Hematopoietic multipotent progenitor cell treated with erythropoietin and hydrocortisone succinate and interleukin-3 and kit ligand, for 15 days (in vitro differentiated cells): ENCODE measurements at places on chromosomes 4 and X.
A peak's percentile ranks its signal among the peaks of the same experiment; 100 is the strongest.

GRCh38 chr4:2689825-2690700 is 66.1 kb downstream of the TNIP2 start:
- no peak for DNase-seq

DNA sequence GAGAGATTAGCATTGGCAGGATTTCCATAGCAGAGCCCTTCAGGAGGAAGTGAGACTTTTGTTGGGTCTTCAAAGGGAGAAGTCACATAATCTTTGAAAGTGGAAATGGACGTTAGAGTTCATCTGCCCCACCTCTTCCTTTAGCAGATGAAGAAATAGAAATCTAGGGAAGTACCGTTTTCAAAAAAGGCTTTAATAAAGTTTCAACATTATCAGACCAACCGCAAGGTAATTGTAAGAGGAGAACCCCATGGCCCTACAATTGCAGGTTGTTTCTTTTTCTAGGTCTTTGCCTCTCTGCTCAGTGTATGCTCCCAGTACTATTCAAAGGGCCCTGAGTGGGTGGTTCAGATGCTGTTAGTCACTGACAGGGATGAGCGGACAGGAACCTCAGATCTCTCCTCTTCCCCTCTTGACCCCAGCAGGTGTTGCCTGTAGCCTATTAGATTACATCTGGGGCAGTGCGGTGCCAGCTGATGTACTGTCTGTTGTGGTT is 48.6 kb upstream of the AP1S2 start:
- no peak for DNase-seq

GRCh38 chrX:123190096-123190495 is 6.0 kb downstream of the GRIA3 start:
- DNase-seq, result no peak

DNA sequence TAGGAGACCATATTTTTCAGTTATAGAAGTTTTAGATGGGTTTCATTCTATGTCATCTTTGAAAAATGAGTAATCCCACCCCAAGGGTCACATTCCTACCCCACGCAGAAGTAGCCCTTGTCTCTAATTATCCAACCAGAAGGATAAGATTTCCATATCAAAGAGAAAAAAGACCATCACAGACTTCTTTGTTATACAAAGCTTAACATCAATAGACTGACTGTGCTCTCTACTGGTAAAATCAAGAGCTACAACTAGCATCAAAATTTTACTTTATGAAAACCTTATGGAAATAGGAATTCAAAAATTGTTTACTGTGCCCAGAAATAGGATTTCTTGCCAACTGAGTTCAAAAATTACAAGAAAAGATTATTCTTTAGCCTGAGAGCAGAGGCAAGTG is 24.9 kb downstream of the TNMD start:
- DNase-seq, result no peak

GRCh38 chr4:170610434-170610833 is 520.7 kb upstream of the AADAT start:
- DNase-seq, result no peak

DNA sequence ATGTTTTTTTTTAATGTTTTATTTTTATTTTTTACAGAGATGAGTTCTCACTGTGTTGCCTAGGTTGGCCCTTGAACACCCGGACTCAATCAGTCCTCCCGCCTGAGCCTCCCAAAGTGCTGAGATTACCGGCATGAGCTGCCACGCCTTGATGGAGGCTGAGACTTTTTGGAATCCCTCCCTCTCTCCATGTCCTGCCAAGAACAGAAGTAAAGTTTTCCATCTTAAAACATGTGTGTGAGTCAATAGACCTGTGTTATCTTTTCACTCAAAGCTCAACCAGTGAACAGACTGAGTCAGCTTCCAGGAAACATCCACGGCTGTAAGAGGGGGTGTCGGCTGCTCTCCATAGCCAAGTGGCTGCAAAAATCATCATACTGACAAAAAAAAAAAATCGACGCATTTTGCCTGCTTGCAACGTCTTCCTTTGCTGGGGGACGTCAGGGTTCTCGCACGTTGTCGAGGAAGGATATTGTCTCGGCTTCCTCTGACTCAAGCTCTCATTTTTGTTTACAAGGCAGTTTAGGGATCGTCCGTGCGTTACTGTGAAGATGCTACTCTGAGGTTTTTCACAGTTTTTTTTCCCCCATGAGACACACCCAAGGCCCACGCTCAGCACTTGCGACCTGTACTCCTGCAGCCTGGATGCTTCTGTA is 10.0 kb upstream of the ASMTL start:
- peak; percentile 25 for DNase-seq

GRCh38 chrX:22313766-22314165 is 41.1 kb downstream of the CBLL2 start:
- no peak for DNase-seq

- DNase-seq, result no peak
These were observed 139.9 kb upstream of the GPRIN3 start for GRCh38 chr4:89447543-89447942.

- DNase-seq, result no peak
These were observed 15.1 kb upstream of the NKX3-2 start for GRCh38 chr4:13559413-13559812.

- no peak for DNase-seq
These were observed 19.5 kb downstream of the SMAD1 start for GRCh38 chr4:145501051-145501660.

- no peak for DNase-seq
These were observed 33.3 kb upstream of the FAM47C start for GRCh38 chrX:36974911-36975310.
